ENCODE measurements at places on chromosomes 12 and 14. TPM values are rescaled to one million over a fixed set of nuclear protein-coding genes. Genes with fewer than 3 reads are reported as not detected.

The ENDOU gene
- not detected for total RNA-seq

- H3K36me3 ChIP-seq = no peaks in the 10 kb centered on the region
- H3K4me1 ChIP-seq = no peaks in the 10 kb centered on the region
- no peak overlapping the region for H3K27ac ChIP-seq
- no peaks in the 10 kb centered on the region for H3K27me3 ChIP-seq
Observed at GRCh38 chr12:116642106-116642505, 82.9 kb downstream of the MAP1LC3B2 start.

DNA sequence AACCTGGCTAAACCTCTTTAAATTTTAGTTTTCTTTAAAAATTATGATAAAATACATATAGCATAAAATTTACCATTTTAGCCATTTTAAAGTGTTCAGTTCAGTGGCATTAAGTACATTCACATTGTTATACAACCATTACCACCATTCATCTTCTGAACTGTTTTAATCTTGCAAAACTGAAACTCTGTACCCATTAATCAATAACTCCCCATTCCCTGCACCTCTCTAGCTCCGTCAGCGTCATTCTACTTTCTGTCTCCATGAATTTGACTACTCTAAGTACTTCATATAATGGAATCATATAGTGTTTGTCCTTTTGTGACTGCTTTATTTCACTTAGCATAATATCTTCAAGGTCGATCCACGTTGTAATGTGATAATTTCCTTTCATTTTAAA, 75.8 kb upstream of the DDHD1 start:
- H3K4me1 ChIP-seq = peaks cover 20% of the 10 kb centered on the region
- no peaks in the 10 kb centered on the region for H3K27me3 ChIP-seq
- no peak overlapping the region for H3K4me3 ChIP-seq
- DNase-seq = no peak
- no peaks in the 10 kb centered on the region for H3K36me3 ChIP-seq
- H3K27ac ChIP-seq = no peak overlapping the region

DNA sequence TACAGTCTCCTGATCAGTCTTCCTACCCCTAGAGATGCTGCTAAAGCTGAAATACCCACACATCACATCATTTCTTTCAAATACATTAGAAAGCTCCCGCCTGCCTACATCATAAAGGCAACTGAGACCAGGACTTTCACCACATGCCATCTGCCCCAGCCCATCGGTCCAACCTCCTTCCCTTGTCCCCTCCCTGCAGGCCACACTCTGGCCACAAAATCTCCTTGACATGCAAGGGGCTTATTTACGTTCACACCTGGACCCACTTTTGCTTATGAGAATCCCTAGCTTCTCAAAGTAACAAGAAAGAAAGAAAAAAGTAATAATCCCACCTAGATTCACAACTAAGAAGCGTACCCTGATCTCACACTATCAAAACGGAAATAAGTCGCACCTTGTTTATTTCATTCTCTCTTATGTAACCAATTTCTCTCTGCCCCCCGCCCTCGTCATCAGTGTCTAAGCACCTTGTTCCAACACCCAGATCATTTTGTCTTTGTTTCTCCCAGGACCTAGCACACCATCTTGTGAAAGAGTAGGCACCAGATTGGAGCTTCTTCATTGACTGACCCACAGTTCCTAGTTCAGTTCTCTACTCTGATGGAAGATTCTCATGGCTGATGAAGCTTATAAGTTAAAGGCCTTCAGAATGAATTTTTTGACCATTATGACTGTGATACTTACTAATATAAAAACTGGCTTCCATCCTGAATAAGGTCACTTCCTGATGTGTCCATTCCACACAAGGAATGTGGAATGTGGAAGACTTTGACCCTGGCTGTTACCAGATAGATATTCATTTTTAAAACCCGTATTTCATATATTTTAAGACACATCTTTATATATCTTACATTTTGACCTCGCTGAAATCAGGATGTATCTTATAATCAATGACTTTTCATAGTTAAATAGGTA, 7.7 kb downstream of the WSB2 start:
- H3K4me1 ChIP-seq = peaks cover 15% of the 10 kb centered on the region
- H3K27me3 ChIP-seq = no peaks in the 10 kb centered on the region
- H3K4me3 ChIP-seq = no peak overlapping the region
- peaks cover 18% of the 10 kb centered on the region for H3K36me3 ChIP-seq
- no peak for DNase-seq

The SLC41A2 gene
- 2.4 TPM for total RNA-seq

DNA sequence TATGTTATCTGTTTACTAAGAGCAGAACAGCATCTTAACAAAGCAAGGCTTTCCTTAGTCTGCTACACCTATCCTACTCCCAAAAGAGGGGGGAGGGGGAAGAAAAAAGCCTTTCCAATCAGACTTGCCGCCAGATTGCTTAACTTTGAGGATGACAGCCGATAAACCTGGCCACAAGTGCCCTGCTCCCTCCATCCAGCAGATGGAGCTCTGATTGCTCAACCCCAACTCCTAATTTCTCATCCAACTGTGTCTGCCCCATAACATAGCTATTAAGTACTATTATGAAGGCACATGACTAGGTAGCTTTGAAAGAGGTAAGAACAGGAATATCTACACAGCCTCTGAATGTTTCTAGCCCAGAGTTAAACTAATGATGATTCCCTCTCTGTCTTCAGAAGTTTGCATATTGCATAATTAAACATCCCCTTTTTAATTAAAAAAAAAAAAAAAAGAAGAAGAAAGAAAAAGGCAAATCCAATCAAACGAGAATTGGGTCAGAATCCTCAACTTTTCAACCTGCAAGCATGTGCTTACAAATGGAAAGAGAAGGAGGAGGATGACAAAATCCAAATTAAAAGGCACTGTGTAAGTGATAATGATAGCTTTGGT, 247.4 kb downstream of the GALC start:
- no peak overlapping the region for H3K4me3 ChIP-seq
- no peak overlapping the region for H3K27ac ChIP-seq
- peak; percentile 10 for DNase-seq
- H3K36me3 ChIP-seq = no peaks in the 10 kb centered on the region
- no peaks in the 10 kb centered on the region for H3K27me3 ChIP-seq

- no peak for DNase-seq
- no peaks in the 10 kb centered on the region for H3K4me1 ChIP-seq
- no peak overlapping the region for H3K4me3 ChIP-seq
- H3K27ac ChIP-seq = no peak overlapping the region
- H3K27me3 ChIP-seq = no peaks in the 10 kb centered on the region
Observed at GRCh38 chr12:94264736-94265485, 116.5 kb downstream of the PLXNC1 start.

The ADCY4 gene
- total RNA-seq = not detected

The KIF5A gene
- 0.47 TPM for total RNA-seq

DNA sequence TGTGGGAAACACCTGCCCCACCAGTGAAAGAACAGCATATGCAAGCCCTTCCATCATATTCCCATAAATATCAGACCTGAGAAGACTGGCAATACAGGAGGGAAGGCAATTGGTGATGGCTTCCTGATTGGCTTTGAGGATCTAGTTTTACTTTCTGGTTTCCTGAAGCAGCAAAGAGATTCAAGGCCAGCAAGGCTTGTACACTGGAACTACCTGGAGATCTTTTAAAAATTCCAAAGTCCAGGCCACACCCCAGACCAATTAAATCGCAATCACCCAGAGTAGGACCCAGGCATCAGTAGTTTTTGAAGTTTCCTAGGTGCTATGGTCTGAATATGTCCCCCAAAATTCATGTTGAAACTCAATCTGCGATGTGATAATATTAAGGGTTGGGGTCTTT, 2.9 kb upstream of the TEP1 start:
- H3K36me3 ChIP-seq = no peaks in the 10 kb centered on the region
- H3K4me1 ChIP-seq = no peaks in the 10 kb centered on the region
- H3K4me3 ChIP-seq = no peak overlapping the region

GRCh38 chr12:47207829-47208248, 128.1 kb upstream of the AMIGO2 start:
- H3K27ac ChIP-seq = no peak overlapping the region
- no peak for DNase-seq
- no peak overlapping the region for H3K4me3 ChIP-seq
- no peaks in the 10 kb centered on the region for H3K27me3 ChIP-seq
- H3K36me3 ChIP-seq = no peaks in the 10 kb centered on the region

GRCh38 chr14:69860221-69860620, 19.0 kb upstream of the SMOC1 start:
- DNase-seq = peak; percentile 37
- H3K4me3 ChIP-seq = no peak overlapping the region
- H3K36me3 ChIP-seq = no peaks in the 10 kb centered on the region
- peaks cover 4% of the 10 kb centered on the region for H3K4me1 ChIP-seq
- no peaks in the 10 kb centered on the region for H3K27me3 ChIP-seq
